Psoas muscle (tissue), 8 donors: ENCODE measurements at places on chromosomes 6 and 20. TPM values are rescaled to one million over a fixed set of nuclear protein-coding genes. Genes with fewer than 3 reads are reported as not detected.

- DNase-seq, result no peak
Observed at GRCh38 chr6:55567558-55567957, 11.4 kb downstream of the HMGCLL1 start.

GRCh38 chr20:39117491-39117890, 155.3 kb downstream of the DHX35 start:
- DNase-seq, result no peak

DNA sequence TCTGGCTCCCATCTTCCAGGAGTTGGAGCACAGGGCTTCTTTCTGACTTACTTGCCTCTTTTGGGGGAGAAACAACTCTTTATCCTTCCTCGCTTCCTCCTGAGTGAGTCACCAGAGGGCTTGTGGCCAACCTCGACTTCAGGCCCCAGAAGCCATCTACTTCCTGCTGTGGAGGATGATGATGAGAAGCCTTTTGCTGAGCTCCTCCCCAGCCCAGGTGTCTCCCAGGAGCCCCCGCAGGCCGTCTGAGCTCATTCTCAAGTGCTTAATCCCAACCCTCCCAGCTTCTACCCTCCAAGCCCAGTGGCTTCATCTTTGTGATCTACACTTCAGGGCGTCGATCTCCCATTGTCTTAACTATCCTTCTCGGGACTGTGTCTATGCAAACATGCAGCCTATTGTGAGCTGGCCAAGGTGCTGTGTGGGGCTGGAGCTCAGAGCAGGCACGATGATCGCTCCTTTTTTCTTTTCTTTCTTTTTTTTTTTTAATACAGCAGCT, 27.9 kb downstream of the SDCBP2 start:
- DNase-seq, result peak; percentile 26

DNA sequence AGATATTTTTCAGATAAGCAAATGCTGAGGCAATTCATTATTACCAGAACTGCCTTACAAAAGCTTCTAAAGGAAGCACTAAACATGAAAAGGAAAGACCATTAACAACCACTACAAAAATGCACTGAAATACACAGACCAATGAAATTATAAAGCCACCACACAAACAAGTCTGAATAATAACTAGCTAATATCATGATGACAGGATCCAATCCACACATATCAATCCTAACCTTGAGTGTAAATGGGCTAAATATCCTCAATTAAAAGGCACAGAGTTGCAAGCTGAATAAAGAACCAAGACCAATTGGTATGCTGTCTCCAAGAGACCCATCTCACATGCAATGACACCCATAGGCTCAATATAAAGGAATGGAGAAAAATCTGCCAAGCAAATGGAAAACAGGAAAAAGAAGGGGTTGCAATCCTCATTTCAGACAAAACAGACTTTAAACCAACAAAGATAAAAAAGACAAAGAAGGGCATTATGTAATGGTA, 58.0 kb upstream of the PHIP start:
- no peak for DNase-seq

DNA sequence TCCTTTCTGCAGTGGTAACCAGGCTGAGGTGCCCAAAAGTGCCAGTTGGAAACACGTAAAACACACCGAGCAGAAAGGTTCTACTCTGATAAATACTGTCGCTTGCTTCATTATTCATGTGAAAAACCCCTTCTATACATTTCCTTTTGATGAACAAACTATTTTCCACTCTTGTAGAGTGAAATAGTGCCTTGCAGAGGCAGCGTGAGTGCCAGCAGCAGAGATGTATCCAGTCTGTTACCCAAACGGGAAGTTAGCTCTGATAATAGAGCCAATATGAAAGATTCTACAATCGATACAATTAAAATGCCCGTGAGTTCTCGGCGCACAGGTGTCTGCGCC, 1.5 kb downstream of the ZBTB46 start:
- no peak for DNase-seq

- DNase-seq, result no peak
Observed at GRCh38 chr20:38002422-38002821, 30.8 kb downstream of the TTI1 start.

DNA sequence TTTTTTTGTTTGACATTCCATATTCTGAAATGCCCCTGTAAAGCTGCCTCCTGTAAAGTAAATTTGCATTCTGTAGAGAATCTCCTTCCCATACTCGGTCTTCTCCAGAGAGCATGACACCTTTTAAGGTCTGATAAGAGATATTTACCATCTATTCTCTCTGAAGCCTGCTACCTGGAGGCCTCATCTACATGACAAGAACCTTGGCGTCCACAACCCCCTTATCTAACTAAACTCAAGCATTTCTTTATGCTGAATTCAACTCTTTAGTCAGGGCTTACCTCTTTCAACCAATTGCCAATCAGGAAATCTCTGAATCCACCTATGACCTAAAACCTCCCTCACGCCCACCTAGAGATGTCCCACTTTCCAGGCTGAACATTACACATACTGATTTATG, 51.6 kb downstream of the FAM184A start:
- DNase-seq, result no peak

DNA sequence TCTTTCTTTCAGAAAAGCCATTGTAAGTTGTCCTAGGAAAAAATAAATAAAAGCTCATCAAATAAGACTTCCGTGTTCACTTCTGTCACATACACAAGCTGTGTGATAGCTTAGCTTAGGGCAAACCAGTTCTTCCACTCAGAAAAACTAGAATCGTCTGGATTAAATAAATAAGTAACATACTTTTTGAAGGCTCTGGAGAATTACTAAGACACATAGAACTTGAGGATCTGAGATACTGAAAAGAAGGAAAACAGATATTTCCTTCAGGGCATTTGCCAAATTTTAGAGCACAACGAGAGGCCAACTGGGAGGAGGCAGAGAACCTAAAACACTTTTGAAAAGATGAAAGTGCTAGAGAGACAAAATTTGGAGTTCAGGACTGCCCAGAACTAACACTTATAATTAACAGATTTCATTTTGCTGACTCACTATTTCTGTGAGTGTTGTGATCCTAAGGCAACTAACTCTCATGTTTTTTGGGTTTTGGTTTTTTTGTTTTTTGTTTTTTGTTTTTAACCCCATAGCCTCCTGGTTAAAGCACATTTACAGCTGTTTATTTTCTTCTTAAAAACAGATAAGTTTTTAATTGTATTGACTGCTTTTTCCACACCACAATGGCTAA, 38.7 kb upstream of the THEMIS start:
- DNase-seq, result no peak

- DNase-seq, result no peak
Observed at GRCh38 chr20:42026599-42026998, 408.4 kb upstream of the CHD6 start.

GRCh38 chr6:31305703-31306219, 33.9 kb upstream of the HLA-C start:
- no peak for DNase-seq

GRCh38 chr6:149032599-149033405, 284.7 kb upstream of the TAB2 start:
- no peak for DNase-seq

DNA sequence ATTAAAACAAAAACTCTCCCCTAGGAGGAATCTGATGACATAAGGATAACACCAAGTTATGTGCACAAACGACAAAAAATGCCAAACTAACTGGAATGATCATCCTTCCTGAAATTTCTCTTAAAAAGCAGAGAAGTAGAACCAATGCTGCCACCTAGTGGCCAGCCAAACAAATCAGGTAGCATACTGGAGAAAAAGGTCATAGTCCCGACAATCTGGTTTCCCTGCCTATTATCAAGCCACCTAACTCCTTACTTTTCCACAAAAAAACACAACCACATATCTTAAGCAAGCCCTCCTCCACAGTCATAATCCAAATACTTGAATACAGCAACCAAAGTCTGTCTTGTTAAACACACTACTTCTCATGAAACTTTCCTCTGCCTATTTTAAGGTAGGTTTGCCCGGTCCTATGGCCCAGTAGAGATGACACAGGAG, 5.3 kb downstream of the OARD1 start:
- DNase-seq, result peak; percentile 81

GRCh38 chr20:64029293-64030117, 6.5 kb upstream of the C20orf204 start:
- DNase-seq, result no peak

- DNase-seq, result no peak
Observed at GRCh38 chr6:75743971-75744370, 5.1 kb upstream of the MYO6 start.

- DNase-seq, result peak; percentile 59
Observed at GRCh38 chr6:25122001-25122400, 157.2 kb upstream of the CARMIL1 start.

GRCh38 chr6:38450717-38451116, 189.0 kb downstream of the BTBD9 start:
- DNase-seq, result no peak

GRCh38 chr20:34794006-34794585, 31.4 kb downstream of the NCOA6 start:
- DNase-seq, result no peak

The TCF19 gene
- total RNA-seq, result 1.8 TPM

The C20orf144 gene
- total RNA-seq, result not detected

The DNMT3B gene
- total RNA-seq, result 0.32 TPM

The PERP gene
- 12.3 TPM for total RNA-seq

The PLCB4 gene
- 2.3 TPM for total RNA-seq

The VTA1 gene
- total RNA-seq, result 57.9 TPM

The CDH26 gene
- 0.22 TPM for total RNA-seq

The WFDC5 gene
- not detected for total RNA-seq

The ZNF343 gene
- 10.0 TPM for total RNA-seq

The HLA-DRB1 gene
- 49.4 TPM for total RNA-seq
